HS-27A (cell line): ENCODE measurements at places on chromosomes 1 and 21.

GRCh38 chr1:194024659-194025058 lies 838.2 kb upstream of the B3GALT2 start:
- DNase-seq, result peak; percentile 41

- DNase-seq, result no peak
These were observed 195.7 kb upstream of the RAB4A start for GRCh38 chr1:229075217-229075616.

- no peak for DNase-seq
These were observed 24.4 kb upstream of the TMEM54 start for GRCh38 chr1:32925403-32926162.

GRCh38 chr1:60965280-60965854 lies 117.0 kb upstream of the NFIA start:
- no peak for DNase-seq

DNA sequence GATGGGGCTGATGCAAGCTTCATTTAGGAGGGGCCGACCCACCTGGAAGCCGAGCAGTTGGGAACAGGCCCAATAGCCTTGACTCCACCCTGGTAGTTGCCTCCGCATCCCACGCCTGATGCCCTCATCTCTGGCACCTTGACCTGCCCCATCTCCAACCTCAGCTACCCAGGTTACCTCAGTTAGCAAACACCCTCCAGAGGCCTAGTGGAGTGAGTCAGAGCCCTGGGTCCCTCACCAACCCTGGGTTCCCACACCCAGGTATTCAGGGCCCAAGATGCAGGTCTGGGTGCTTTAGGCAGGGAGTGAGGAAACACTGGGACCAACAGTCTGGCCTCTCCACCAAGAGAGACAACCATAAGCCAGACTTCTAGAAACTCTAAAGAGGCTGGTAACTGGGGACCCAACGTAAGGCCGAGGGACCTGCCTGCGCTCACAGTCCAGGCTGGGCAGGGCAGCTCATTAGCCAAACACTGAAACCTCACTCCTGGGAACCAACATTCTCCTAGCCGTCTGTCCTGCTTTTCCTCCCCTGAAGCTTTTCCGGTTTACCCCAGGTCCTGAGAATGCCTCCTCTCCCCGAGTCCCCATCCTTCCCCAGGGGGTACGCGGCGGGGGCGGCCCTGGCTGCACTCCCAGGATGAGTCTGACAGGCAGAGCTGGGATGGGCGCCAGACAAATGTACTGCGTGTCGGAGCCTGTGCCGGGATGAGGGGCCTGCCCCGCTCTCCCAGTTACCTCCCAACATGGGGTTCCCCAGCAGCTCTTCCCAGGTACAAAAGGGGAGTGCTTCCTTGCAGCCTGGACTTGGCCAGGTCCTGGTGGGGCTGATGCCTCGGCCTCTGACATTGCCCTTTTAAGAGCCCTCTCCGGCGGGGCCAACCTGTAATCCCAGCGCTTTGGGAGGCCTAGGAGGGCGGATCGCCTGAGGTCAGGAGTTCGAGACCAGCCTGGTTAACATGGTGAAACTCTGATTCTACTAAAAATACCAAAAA lies 8.9 kb upstream of the CELSR2 start:
- DNase-seq, result no peak

DNA sequence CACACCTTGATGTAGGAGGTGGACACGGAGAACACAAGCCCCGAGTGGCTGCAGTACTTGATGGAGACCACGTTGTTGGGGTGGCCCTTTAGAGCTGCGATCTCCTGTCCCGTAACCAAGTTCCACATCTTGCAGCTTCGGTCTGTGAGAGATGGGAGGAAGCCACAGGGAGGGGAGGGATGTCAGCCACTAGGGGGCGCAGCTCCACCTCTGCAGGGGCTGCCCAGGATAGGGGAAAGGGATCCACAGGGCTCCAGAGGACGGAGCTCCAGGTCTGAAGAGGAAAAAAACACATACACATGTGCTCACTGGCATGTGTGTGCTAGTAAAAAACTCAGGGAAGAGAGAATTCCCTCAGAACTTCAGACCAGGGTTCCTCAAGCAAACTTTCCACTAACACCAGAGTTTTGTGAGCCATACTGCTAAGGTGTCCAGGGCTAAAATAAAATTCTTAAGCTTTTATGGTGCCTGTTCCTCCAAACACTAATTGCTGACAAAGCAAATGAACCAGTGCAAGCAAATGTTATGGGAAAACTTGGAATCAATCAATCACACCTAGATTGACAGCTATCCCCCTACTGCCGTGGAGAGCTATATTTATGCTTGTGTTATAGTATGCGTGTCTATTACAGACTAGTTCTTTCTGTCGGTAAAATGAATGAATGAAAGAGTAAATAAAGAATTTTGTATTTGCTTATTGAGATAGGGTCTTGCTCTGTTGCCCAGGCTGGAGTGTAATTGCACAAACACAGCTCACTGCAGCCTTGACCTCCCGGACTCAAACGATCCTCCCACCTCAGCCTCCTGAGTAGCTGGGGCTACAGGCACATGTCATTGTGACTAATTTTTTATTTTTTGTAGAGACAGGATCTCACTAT lies 43.7 kb downstream of the KIF21B start:
- no peak for DNase-seq

DNA sequence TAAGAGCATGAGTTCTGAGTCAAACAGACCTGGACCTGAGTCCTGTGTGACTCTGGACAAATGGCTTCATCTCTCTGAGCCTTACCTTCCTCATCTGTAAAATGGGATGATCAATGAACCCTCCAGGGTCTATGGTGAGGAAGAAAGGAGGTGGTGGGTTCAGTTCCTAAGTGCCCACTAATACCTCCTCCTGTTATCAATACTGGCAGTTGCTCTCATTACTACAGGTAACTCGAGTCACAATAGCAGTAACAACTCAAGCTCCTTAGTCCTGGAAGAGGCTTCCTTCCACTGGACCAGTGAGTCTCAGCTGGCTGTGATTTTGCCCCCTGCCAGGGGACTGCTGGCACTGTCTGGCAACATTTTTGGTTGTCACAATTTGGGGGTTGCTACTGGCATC lies 2.6 kb downstream of the PADI2 start:
- DNase-seq, result no peak

GRCh38 chr21:17796037-17796403 lies 23.1 kb downstream of the C21orf91 start:
- DNase-seq, result no peak

DNA sequence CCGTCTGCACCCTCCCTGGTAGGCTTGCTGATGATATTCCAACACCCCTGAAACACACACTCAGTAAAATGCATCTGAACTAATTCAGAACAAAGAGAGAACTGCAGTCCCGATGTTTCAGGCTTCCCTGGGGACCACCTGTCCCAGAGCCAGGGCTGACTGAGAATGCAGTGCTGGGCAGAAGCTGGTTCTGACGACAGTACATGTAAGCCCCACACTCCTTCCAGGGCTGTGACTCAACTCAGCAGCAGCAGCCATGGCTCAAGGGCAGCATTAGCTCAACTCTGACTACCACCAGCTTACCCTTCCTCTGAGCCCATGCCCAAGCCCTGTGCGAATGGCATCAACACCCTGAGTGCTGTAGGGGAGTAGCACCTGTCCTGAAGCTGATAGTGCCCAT lies 56.4 kb upstream of the SIPA1L2 start:
- no peak for DNase-seq

DNA sequence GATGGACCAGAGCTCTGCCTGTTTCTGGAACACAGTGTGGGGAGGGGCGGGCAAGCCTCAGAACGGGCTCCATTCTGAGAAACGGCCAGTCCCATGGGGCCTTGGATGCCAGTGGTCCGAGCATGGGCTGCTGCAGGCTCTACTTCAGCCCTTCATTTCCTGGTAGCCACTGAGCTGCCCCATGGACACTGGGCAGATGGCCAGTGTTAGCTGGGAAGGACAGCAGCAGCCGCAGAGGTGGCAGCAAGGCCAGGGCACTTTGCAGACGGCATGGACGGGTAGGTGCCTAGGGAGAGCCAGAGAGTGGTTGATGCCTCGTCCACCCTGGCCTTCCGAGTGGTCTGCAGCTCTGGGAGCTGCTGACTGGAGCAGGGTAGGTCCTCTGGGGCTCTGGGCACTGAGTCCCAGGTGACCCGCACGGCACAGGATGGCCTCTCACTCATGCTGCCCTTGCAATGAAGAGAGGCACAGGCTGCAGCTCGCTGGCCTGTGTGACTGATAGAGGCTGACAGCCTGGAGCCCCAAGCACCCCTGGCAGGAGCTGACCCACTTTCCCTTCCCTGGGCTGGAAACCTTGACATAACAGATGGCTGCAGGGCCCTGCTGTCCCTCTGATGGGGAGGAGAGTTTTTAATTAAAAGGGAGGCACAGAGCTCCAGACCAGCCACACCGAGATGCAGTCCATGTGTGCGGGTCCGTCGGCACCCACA lies 87.7 kb upstream of the COL6A1 start:
- no peak for DNase-seq

GRCh38 chr1:212565571-212566305 lies 42.8 kb upstream of the ATF3 start:
- no peak for DNase-seq

DNA sequence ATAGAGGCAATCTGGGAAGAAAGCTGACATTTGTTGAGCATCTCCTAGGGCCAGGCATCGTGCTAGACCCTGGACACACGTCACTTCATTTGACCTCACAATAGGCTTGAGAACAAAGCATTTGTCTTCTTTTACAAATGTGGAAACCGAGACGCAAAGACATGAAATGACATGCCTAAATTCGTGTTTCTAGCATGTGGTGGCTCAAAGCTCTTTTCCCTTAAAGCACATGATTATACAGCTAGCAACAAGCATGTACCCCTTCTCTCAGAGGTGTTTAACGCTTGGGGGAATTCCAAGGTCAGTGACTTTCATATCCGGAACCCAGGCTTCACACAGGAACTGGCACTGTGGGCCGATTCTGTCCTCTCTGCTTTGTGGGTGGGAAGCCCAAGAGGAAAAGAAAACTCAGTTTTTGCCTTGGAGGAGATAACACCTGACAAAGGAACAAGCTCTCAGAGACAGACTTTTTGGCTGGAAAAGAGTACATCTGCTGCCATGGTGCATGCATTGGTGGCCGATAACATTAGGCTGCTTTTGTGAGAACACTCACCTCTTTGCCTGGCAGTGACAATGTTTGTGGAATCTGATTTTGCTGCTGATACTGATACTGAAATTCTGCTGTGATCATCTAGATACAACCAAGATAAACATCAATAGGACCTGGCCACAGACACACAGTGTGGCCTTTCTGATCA lies 15.4 kb upstream of the CD2 start:
- no peak for DNase-seq

- DNase-seq, result no peak
These were observed 196.1 kb upstream of the VAMP3 start for GRCh38 chr1:7575041-7575400.

DNA sequence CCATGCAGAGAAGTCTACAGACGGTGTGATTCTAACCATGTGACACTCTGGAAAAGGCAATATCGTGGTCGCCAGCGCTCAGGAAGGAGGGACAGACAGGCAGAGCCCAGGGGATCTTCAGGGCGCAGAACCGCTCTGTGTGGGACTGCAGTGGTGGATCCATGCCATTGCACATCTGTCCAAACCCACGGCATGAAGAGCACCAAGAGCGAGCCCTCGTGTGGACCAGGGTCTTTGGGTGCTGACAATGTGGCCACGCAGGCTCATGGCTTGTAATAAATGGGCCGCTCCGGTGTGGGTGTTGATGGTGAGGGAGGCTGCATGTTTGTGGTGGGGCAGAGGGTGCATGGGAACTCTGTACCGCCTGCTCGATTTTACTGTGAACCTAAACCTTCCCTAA lies 25.3 kb upstream of the POFUT2 start:
- no peak for DNase-seq

GRCh38 chr1:174008979-174009378 lies 13.2 kb downstream of the RC3H1 start:
- no peak for DNase-seq

DNA sequence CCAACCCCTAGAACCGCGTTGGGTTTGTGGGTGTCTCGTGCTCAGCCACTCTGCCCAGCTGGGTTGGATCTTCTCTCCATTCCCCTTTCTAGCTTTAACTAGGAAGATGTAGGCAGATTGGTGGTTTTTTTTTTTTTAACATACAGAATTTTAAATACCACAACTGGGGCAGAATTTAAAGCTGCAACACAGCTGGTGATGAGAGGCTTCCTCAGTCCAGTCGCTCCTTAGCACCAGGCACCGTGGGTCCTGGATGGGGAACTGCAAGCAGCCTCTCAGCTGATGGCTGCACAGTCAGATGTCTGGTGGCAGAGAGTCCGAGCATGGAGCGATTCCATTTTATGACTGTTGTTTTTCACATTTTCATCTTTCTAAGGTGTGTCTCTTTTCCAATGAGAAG lies 18.7 kb downstream of the TFF3 start:
- no peak for DNase-seq

DNA sequence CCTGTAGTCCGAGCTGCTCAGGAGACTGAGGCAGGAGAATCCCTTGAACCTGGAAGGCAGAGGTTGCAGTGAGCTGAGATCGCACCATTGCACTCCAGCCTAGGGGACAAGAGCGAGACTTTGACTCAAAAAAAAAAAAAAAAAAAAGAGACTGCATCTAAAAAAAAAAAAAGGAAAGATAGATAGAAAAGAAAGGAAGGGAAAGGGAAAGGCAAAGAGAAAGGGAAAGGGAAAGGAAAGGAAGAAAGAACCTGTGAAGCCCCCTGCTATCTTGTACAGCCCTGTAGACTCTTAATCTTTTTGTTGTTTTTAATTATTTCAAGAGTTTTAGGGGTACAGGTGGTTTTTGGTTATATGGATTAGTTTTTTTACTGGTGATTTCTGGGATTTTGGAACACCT lies 46.0 kb upstream of the MUTYH start:
- no peak for DNase-seq

GRCh38 chr1:204584699-204585372 lies 68.6 kb downstream of the MDM4 start:
- DNase-seq, result no peak

DNA sequence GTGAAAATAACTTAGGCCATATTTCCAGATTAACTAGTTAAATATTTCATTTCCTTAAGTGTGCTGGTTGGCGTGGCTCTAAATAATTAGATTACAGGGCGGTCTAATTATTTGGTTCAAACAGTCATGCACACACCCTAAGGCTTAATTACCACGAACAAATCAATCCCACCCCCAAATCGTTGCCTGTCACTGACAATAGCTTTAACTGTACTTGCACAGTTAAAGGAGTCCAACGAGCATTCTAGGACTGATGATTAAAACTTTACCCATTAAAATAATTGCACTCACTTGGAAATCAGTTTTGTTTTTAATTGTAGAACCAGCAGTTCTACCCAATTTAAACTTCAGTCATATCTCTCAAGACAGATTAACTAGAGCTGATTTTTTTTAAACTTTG lies 1.5 kb upstream of the POU2F1 start:
- no peak for DNase-seq

- DNase-seq, result no peak
These were observed 5.4 kb upstream of the ALPL start for GRCh38 chr1:21503706-21504377.

GRCh38 chr1:177145106-177146070 lies 19.1 kb downstream of the ASTN1 start:
- DNase-seq, result no peak

DNA sequence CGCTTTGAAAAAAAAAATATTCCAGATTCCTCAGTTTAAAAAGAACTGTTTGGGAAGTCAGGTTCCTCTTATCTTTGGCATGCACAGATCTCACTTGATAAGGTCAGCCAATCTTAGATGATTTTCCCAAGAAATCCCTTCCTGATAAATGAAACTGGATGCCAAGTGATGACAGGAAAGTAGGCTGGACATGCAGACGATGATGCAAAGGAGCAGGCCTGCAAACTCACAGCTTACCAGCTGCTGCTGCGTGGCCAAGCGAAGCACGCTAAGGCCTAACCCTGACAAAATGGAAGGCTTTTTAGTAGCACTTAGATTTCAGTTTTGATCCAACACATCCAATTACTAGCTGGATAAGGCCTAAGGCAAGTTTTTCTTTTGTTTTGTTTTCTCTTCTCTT lies 10.1 kb downstream of the TADA1 start:
- no peak for DNase-seq
